ENCODE measurements at places on chromosomes 16 and 17.

DNA sequence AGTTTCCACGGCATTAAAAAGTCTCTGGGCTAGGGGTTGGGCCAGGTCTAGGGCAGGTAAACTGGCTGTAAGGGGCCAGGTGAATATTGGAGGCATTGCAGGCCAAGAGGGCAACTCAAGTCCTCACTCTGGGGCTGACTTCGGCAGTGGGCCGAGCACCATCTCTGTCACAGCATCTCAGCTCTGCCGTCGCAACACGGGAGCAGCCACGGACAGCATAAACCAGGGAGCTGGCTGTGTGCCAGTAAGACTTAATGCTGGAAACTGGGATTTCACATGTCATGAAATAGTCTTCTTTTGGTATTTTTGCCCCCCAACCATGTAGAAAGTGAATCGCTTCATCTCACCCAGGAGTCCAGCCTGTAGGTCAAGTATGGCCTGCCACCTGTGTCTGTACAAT, 12.6 kb upstream of the LGALS9 start:
- no peak for DNase-seq

DNA sequence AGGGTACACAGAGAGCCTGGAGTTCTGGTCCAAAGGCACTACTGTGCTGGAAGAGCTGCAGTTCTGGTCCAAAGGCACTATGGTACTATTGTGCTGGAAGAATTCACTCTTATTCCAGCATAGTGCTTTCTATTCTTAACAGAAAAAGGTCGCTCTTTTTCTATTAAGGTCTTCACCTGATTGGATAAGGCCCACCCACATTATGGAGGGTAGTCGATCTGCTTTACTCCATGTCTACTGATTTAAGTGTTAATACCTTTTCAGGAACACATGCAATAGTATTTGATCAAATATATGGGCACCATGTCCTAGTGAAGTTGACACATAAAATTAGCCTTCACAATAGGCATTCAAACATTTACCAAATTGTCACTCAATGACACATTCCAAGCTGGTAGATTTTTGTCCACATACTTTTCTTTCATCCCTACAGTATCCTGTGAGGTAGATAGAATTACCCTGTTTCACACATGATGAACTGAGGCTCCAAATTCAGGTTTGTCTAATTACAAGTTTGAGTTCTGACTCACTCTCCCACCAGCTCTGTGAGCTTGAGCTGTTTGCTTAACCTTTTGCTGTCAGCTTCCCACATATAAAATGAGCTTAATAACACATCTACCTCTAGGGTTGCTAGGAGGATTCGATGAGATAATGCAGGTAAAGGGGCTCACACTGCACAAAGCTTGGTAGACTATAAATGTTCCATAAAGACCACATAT, 129.9 kb downstream of the AIPL1 start:
- no peak for DNase-seq

DNA sequence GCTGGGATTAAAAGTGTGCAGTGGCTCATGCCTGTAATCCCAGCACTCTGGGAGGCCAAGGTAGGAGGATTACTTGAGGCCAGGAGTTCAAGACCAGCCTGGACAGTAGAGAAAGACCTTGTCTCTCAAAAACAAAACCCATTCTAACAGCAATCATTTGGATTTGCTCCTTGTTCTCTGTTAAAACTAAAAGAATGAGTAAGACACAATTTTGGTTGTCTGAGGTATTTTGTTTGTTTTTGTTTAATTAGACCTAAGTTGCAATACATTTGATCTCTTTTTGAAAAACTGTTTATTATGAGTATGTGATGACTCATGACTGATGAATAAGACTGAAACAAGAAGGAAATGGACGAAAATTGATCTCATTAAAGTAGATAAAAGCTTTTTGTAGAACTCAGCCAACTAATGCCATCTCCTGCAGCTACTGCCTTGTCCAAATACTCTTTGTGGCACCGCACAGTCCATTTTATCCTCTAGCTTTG, 29.0 kb downstream of the GLG1 start:
- no peak for DNase-seq

- DNase-seq = no peak
These were observed 8.9 kb downstream of the HSD17B2 start for GRCh38 chr16:82043680-82044584.

GRCh38 chr16:66131156-66131807, 235.2 kb upstream of the CDH5 start:
- DNase-seq = no peak

- DNase-seq = peak; percentile 17
These were observed 685 bp downstream of the FASN start for GRCh38 chr17:82097184-82097918.

- DNase-seq = no peak
These were observed 8.0 kb upstream of the GNA13 start for GRCh38 chr17:65064452-65065019.

GRCh38 chr17:13153036-13153435, 135.2 kb upstream of the ELAC2 start:
- DNase-seq = no peak

DNA sequence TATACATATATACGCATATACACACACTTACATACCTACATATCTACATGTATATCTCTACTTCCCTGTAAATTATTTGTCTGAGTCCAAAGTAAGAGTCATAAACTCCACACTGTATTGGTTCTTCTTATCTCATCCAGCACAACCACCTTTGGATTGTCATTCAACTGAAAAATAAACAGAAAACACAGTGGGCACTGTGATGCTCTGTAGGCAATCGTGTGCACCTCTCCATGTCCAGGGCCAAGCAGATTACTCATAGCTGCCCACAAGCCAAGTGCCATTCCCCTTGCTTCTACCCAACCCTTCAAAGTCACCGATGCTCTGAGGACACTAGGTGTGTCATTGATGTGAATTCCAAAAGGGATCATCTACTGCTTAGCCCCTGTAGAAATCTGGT, 12.9 kb upstream of the TEKT3 start:
- DNase-seq = no peak

DNA sequence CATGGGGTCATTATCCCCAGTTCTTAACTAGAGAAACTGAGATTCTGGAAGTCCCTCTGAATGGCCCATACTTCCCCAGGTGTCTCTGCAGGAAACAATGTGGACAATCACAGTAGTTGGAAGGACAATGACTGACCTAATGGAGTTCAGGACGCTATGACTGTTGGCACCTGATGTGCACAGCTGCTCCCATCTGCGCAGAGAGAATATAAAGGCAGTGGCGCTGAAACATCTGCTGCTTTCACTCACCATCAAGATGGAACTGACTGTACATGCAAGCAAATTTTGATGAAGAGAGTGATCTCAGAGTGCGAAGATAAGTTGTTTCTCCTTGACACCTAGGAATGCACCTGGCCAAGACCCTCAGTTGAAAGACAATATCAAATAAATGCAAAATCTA, 395.7 kb upstream of the ASIC2 start:
- DNase-seq = no peak

GRCh38 chr16:69741951-69742904, 12.5 kb downstream of the NOB1 start:
- no peak for DNase-seq

- DNase-seq = no peak
These were observed 11.3 kb downstream of the LITAFD start for GRCh38 chr16:8893426-8893825.

DNA sequence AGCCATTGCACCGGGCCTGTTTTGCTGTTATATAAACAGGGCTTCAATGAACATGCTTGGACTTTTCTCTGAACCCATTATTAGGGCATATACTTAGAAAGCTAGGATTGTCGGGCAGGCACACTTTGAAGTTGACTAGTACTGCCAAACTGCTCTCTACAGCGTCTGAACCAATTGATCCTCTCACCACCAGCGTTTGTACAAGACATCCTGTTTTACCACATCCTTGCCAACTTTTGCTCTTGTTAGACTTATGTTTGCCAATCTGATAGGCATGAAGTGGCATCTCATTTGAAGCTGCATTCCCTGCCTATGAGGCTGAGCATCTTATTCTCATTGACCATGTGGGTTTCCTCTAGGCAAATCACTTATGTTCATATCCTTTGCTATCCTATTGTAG, 7.4 kb upstream of the PPP1R9B start:
- DNase-seq = peak; percentile 17

- DNase-seq = no peak
These were observed 342.4 kb upstream of the TBX2 start for GRCh38 chr17:61057257-61057656.

- no peak for DNase-seq
These were observed 5.6 kb downstream of the MRM3 start for GRCh38 chr17:787641-788221.

GRCh38 chr16:30972872-30973271, 12.1 kb upstream of the HSD3B7 start:
- no peak for DNase-seq

GRCh38 chr17:274902-275301, 77.7 kb downstream of the RPH3AL start:
- no peak for DNase-seq

DNA sequence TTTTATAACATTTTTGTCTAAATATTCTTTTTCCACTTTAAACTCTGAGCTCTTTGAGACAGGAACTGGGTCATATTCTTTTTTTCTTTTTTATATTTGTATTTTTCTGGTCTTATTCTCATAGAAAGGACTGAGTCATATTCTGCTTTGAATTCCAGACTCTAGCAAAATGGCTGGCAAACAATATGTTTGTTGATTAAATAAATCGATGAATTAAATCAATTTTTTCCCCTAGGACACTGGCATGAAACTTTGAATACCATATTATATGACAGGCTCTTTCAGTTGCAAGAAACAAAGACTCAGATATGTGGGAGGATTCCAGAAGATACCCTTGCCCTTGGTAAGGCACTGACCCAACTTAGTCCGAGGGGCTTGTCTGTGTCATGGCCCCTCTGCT, 3.1 kb upstream of the RGS9 start:
- no peak for DNase-seq

DNA sequence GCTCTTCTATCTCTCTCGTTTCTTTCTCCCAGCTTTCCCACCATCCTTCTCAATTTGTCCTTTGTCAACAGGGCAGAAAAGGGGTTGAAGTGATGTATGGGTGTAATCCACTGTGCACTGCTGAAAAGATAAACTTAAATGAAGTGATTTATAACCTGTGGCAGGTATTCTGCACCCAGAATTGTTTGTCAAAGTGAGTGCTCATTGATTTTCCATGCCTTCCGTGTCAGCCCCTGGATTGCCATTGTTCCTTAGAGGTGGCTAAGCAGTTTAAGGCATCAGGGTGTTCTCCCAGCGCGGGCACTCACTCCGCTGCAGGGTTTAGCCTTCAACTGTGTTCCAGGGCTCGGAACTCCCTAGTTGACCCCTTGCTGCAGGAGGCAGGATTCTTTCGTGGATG, 82.9 kb downstream of the PITPNC1 start:
- no peak for DNase-seq

DNA sequence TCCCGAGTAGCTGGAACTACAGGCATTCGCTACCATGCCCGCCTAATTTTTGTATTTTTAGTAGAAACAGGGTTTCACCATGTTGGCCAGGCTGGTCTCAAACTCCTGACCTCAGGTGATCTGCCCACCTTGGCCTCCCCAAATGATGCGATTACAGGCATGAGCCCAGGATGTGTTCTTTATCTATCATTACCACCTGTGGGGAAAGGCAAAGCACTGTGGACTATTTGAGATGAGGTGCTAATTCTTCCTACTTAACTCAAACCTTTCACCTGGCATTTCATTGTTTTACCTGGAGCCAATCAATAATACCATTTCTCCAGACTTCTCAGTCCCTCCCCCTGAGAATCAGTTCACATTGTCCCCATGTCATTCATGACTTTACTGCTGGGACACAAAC, 20.4 kb upstream of the PPM1D start:
- DNase-seq = no peak

DNA sequence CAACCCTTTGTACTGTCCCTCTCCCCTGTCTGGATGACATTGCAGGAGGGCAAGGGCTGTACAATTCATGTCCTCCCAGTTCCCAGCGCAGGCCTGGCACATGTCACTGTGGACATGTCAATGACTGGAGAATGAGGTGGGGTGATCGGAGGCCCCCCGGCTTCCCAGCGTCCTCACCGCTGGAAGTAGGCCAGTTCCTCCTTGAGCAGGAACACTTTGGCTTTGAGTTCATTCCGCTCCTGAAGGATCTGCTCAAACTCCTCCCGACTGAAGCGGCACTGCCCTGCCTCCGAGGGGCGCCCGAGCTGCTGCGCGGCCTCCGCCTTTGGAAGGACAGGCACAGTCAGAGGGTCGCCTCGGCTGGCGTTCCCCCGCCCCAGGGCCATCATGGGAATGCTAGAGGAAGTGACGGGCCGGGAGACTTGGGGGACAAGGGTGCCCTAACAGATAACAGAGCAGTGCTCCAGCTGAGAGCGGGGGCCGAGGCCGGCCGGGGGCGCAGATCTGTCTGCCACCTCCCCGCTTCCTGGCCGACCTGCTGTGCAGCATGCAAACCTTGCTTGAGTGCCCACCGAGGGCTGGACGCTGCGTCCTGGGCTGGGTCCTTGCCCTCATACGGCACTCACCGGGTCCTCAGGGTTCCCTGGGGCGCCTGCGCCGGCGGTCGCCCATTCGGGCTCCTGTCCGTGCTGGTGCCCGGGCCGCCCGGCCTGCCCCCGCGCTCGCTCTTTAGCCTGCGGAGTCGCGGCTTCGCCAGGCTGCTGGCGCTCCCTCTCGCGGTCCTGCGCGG, 1.3 kb downstream of the RILP start:
- no peak for DNase-seq
